Cerebellum (tissue), 4 donors: ENCODE measurements at places on chromosomes 3 and 15. TPM values are rescaled to one million over a fixed set of nuclear protein-coding genes. Genes with fewer than 3 reads are reported as not detected.

GRCh38 chr15:35880896-35881295 lies 334.9 kb upstream of the DPH6 start:
- DNase-seq, result no peak

DNA sequence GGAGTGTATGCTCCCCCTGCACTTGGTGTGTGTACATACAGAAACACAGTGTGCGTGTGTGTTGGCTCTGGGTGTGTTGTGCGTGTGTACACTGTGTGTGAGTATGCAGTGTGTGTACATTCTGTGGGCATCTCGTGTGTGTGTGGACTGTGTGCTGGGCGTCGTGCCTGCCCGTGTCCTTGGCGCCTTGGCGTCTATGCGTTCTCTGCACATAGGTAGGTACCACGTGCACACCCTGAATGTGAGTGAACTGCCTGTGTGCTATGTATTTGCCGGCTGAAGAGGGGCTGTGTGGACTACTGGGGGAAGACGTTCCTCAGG lies 481 bp upstream of the ECE2 start:
- no peak for DNase-seq

GRCh38 chr3:66655044-66655443 lies 154.2 kb upstream of the LRIG1 start:
- DNase-seq, result no peak

DNA sequence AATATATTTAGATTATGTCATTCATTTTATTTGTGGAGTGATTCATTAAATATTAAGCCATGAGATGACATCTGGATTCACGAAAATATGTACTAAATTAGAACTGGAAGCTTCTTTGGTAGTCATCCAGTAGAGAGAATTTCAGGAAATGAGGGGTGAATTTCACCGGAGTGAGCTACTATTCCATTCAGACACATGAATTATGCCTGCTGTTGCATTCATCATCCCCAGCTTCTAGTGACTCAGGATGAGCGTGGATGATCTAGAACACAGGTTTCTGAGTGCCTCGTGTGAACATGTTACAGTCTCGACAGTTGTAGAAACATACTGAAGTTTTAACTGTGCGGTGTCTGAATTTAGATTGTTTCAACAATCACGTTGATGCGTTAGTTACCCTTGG lies 42.9 kb upstream of the GABRG3 start:
- no peak for DNase-seq

- no peak for DNase-seq
Measured at GRCh38 chr3:161148832-161149475, 43.8 kb upstream of the B3GALNT1 start.

- no peak for DNase-seq
Measured at GRCh38 chr15:72353266-72353665, 22.5 kb downstream of the HEXA start.

- no peak for DNase-seq
Measured at GRCh38 chr3:112811131-112811884, 35.4 kb downstream of the CD200R1L start.

DNA sequence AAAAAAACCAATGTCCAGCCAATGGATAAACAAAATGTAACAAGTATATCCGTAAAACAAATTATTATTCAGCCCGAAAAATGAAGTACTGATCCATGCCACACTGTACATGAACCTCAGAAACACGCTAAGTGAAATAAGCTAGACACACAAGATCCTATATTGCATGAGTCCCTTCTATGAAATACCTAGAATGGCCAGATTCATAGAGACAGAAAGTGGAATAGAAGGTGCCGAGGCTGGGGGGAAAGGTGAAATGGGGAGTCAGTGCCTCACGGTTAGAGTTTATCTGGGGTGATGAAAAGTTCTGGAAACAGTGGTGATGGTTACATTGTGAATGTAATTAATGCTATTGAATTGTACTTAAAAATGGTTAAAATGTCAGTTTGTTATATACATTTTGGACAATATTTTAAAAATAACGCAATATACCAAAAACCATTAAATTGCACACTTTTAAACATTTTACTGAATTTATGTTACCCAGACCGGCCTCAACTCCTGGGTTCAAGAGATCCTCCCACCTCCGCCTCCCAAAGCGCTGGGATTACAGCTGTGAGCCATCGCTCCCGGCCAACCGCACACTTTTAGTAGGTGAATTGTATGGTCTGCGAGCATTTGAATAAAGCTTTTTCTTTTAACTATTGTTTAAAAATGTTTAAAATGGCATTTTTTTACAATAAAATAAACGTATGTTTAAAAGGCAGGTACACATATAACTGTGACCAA lies 2.1 kb downstream of the RNF168 start:
- DNase-seq, result no peak

GRCh38 chr15:93719921-93720351 lies 511.4 kb upstream of the MCTP2 start:
- no peak for DNase-seq

FAM107A gene
- total RNA-seq, result 13.1 TPM

DNA sequence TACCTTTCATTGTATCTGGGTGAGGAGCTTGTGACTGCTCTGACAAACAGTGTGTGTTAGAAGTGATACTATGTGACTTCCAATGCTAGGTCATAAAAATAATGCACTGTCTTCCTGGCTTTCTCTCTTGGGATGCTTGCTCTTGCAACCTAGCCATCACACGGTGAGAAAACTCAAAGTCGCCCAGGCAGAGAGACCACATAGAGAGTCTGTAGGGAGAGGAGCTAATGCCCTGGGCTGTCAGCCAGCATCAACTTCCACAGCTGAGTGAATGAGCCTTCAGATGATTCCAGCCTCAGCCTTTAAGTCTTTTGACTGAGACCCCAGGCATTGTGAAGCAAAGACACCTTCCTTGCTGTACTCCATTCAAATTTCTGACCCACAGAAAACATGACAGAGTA lies 220.6 kb upstream of the SGO1 start:
- no peak for DNase-seq

POLQ gene
- total RNA-seq, result 5.5 TPM

TMEM40 gene
- not detected for total RNA-seq

- DNase-seq, result no peak
Measured at GRCh38 chr3:84600703-84601225, 358.0 kb upstream of the CADM2 start.

ADAMTS17 gene
- total RNA-seq, result 4.4 TPM
